Stimulated activated CD4-positive, alpha-beta T cell treated with anti-CD3 and anti-CD28 coated beads, TNF-alpha, amount 100 ng/mL, for 1 hour (primary cell): ENCODE measurements at places on chromosomes 6 and 20.

GRCh38 chr6:98944598-98945081 is 3.1 kb downstream of the FBXL4 start:
- DNase-seq = no peak

- no peak for DNase-seq
Measured at GRCh38 chr6:88167352-88167937, 1.3 kb upstream of the CNR1 start.

- no peak for DNase-seq
Measured at GRCh38 chr6:1792989-1793388, 183.3 kb downstream of the FOXC1 start.

DNA sequence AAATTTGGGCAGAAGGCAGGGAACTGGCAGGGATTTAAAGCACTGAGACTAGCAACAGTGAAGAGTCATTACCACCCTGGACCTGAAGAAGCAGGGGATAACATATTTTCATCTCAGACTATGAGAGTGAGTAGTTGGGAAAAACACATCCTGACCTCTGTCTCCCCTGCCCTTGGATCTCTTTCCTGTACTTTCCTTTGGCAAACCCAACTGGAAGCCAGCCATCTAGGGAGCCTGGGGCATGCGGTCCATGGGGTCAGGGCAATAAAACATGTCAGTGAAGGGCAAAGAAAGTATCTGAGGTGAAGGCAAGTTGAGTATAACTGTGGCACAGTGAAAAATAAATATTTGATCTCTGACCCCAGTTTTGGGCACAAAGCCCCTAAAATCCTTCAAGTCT is 698.2 kb downstream of the DOK5 start:
- DNase-seq = no peak

GRCh38 chr6:152669895-152670294 is 27.8 kb upstream of the MYCT1 start:
- DNase-seq = no peak

DNA sequence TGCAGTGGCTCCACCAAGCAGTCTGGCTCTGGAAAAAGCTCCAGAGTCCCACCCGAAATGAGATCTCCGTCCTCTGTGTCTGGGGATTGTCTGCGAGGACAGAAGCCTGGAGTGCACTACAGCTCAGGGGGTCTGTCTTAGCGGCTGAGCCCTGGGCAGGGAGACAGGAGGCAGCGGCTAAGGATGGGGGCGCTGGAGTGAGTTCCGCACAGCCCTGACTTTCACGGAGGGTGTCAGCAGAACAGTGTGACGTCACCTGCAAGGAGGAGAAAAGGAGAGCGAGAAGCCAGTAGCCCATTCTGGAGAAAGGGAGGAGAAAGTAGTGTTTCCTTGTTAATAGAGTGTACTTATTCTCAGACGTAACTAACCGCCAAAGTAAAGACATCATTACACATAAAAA is 97.6 kb downstream of the FAM50B start:
- DNase-seq = no peak

- DNase-seq = no peak
Measured at GRCh38 chr6:21409231-21409630, 184.3 kb upstream of the SOX4 start.

- DNase-seq = no peak
Measured at GRCh38 chr20:62875419-62876361, 14.1 kb upstream of the TCFL5 start.

DNA sequence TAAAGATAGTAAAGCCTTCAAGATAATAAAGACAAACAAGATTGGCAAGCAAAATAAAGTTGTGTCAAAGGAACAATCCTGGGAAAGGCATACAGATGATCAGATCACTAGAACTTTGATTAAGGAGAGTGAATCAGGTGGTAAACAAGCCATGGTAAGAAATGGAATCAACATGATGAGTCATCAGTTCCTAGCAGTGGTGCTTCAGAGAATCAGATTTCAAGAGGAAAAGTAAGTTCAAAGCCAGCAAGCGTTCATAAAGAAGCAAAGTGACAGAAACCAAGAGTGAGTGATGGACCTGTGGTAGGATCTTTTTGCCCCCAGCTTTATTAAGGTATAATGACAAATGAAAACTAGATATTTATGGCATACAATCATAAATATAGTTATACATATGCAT is 340.4 kb downstream of the TPBG start:
- DNase-seq = no peak

GRCh38 chr6:41424370-41425058 is 89.1 kb downstream of the NCR2 start:
- peak; percentile 78 for DNase-seq

DNA sequence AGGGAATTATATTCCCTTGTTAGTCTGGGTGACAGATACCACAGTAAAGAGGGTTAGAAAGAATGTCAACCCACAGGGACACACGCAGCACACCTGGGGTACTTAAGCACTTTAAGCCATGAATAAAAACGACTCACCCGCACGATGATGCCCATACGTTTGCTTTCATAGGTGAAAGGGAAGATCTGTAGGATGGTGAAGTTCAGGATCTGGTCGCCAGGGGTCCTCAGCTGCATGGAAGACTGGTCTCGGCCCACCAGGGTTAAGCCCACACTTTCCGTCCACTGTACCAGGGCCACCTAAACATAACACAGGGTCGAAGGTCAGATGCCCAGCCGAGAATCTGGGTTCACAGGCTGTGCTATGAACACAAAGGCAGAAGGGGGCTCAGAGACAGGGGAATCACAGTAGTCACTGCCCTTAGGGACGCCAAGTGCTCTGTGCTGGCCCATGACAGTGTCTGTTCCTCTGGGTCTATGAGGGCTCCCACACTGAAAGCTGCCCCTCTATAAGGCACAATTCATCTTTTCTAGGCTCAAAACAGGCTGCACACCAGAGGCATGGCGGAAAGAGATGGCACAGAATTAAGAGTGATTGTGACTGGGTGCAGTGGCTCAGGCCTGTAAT is 96.8 kb upstream of the NFATC2 start:
- DNase-seq = no peak

DNA sequence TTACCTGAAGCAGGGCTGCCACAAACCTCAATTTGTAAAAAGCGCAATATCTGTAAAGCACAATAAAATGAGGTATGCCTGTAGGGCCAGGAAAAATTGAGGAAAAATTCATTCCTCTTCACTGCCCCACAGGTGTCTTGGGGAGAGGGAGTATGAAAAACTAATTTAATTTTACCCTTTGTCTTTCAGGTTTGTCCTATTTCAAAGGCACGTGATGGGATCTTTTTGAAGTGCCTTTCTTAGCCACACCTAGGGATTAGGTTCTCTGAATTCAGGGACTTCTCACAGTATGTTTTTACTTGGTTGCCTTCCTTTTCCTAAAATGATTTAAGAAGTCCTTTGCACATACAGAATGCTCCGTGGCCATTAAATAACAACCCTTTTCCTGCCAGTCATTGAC is 71.9 kb downstream of the NCOA3 start:
- no peak for DNase-seq

GRCh38 chr6:12013307-12013719 is 1.2 kb downstream of the HIVEP1 start:
- DNase-seq = no peak

GRCh38 chr6:22150368-22151035 is 146.3 kb downstream of the PRL start:
- no peak for DNase-seq

GRCh38 chr6:112087916-112088315 is 525 bp downstream of the FAM229B start:
- DNase-seq = no peak

DNA sequence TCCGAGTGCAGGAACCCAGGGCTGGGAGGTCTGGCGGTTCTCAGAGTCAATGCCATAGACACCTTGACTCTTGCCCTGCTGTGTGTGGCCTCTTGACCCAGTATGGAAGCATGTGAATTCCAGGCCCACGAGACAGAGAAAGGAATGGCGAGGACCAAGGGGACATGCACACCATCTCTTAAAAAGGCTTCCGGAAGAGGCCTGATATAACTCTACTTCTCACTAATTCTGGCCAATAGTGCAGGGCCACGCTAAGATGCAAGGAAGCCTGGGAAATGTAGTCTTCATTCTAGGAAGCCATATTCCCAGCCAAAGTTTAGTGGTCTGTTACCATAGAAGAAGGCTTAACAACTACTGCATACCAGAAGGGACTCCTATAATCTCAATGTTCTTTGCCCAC is 177.0 kb upstream of the KCNG1 start:
- DNase-seq = no peak

- DNase-seq = no peak
Measured at GRCh38 chr6:99119109-99120031, 171.6 kb upstream of the FBXL4 start.

GRCh38 chr6:162710419-162710818 is 17.1 kb downstream of the PRKN start:
- no peak for DNase-seq

GRCh38 chr20:22491194-22491505 is 93.2 kb downstream of the FOXA2 start:
- no peak for DNase-seq

DNA sequence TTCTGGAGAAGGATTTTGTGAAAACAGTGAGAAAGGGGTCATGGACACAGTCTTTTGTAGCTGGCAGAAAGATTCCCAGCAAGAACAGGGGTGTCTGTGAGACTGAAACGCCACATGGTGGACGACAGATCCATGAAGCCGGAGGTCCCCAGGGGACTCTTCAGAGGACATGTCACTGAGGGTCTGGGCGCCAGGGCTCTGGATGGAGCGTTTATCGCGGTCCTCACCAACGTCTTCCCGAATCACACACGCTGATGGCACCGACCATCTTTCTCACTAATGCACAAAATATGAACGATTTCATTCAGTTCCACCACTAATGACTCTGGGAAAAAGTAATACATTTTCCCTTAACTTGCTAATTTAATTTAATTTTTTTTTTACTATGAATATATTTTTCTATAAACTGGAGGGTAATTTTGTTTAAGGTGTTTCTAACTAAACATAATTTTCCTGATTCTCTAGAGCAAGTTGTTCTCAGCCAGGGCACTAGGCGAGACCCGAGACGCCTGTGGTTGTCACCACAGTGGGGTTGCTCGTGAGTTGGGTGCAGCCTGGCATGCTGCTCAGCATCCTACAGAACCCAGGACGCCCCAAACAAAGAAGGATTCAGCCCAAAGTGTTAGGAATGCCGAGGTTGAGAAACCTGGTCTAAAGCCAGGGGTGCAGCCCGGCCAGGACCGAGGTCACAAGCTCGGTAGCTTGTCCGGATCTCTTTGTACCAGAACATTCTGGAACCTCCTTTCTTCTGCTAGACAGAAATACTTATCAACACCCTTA is 306.2 kb downstream of the TAF4 start:
- no peak for DNase-seq

GRCh38 chr6:74731931-74732330 is 473.9 kb downstream of the COL12A1 start:
- DNase-seq = no peak

GRCh38 chr6:108263371-108263770 is 2.5 kb upstream of the SNX3 start:
- DNase-seq = no peak

- no peak for DNase-seq
Measured at GRCh38 chr6:159030168-159030567, 14.6 kb downstream of the TAGAP start.

DNA sequence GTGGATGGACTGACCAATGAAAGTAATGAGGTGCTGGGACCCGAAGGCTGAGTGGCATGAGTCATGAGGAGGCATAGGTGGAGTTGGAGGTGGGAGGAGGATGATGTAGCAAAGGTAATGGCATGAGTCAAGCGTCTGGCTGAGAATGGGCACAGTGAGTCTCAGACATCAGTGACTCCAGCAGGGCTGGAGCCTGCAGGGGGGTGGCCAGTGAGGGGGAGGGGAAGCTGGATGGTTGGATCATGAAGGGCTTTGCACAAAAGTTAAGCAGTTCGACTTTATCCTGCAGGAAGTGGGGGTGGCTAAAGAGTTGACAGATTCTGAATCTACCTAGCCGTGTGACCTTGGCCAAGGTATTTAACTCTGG is 99.0 kb upstream of the IYD start:
- DNase-seq = no peak

GRCh38 chr6:137944793-137945498 is 77.9 kb downstream of the TNFAIP3 start:
- DNase-seq = no peak

- DNase-seq = no peak
Measured at GRCh38 chr6:150079604-150080003, 10.7 kb upstream of the ULBP3 start.

GRCh38 chr20:14493408-14493807 is 156.0 kb upstream of the FLRT3 start:
- DNase-seq = no peak

GRCh38 chr6:11853678-11854407 is 75.2 kb upstream of the ADTRP start:
- no peak for DNase-seq

- no peak for DNase-seq
Measured at GRCh38 chr20:51700809-51701285, 67.3 kb downstream of the ATP9A start.

DNA sequence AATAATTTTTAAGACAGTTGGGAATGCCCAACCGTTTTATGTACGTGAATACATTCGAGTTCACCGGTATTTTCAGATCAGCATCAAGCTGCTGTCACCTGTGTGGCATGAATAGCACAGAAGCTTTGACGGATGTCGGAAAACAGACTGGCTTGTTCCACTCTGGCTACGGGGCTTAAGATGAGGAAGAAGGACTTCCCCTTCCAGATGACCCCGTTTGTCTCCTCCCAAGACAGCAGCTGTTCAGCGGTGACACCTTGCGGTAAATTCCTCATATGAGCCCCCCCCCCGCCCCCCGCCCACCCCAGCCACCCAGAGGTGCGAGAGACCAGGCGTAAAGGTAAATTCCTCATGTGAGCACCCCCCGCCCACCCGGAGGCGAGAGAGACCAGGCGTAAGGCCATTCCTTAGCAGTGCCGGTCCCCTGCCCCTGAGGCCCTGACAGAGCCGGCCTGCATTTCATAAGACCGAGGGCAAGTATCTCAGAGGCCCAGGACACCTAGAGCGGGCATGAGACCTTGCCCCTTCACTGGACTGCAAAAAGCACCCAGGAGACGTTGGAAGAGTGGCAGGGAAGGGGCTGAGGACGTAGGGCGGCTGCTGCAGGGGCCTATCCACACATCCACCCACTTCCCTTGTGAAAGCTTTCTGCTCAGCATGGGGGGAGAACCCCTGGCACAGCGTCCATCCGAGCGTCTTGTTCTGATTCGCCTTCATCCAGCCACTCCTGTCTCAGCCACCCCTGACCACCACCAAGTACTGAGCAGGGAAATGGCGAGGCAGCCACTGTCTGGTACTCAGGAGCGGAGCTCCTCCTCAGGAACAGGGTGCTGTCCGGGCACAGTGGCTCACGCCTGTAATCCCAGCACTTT is 7.3 kb upstream of the PCMTD2 start:
- DNase-seq = no peak

GRCh38 chr6:127937747-127938146 is 36.9 kb upstream of the THEMIS start:
- DNase-seq = no peak
